ENCODE measurements at places on chromosomes 6 and 20. TPM values are rescaled to one million over a fixed set of nuclear protein-coding genes. Genes with fewer than 3 reads are reported as not detected.

TSBP1 gene
- not detected for total RNA-seq

GNL1 gene
- 30.4 TPM for total RNA-seq

OXT gene
- total RNA-seq, result 1.8 TPM

MUC22 gene
- not detected for total RNA-seq

RAB23 gene
- 7.6 TPM for total RNA-seq

KCNK15 gene
- 4.8 TPM for total RNA-seq

Measured in adrenal gland (tissue), 19 donors.